ENCODE measurements at places on chromosomes 13 and 19.

DNA sequence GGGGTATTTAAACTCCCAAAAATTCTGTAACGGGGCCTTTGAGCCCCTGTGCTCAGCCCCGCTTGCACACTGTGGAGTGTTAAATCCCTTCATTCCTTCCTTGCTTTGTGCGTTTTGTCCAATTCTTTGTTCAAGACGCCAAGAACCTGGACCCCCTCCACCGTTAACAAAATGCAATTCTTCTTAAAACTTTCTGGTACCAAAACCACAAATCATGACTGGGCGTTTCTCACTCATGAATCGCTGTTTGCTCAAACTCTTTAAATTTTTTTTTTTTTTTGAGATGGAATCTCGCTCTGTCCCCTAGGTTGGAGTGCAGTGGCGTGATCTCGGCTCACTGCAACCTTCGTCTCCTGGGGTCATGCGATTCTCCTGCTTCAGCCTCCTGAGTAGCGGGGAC is 881 bp downstream of the ZNF20 start:
- no peak for DNase-seq

DNA sequence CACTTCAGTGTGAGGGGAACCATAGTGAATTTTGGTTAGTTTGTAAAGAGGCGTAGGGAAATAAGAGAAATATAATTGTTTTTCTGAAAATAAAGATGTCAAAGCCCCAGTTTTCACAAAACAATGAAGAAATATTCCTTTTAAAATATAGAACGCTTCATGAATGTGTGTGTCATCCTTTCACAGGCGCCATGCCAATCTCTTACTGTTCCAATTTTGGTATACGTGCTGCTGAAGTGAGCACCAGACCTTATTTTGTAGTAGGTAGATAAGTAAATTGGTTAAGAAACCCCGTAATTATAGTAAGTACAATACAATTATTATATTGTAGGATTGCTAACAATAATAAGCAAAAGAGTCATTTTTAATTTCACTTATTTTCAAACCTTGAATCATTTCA is 43.3 kb downstream of the NAA16 start:
- no peak for DNase-seq

DNA sequence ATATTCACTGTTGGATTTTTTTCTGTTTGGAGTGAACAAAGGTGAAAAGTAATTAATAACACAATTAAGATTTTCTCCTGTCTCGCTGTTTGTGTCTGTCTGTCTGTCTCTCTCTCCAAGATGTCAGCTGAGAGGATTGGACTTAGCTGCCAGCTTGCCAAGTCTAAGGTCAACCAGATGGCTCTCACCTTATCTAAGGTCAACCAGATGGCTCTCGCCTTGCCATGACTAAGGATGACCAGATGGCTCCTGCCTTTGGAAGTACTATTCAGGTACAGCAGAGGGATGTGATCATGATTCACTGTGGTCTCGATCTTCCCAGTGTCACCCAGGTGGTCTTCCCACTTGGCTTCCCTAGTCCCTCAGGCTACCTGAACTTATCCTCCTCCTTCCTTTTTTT is 1436.4 kb downstream of the UQCRFS1 start:
- DNase-seq = no peak

DNA sequence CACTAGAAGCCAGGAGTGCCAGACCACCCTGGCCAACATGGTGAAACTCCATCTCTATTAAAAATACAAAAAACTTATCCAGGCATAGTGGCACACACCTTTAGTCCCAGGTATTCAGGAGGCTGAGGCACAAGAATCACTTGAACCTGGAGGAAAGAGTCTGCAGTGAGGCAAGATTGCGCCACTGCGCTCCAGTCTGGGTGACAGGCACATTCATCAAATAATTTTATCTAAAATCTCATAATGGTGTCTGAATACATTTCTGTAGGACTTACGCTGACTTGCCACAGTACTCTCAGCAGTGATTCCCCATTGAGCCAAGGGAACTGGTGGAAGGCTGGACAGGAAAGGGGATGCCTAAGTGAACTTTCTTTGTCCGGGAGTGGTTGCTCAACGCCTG is 4.3 kb upstream of the ZNF28 start:
- no peak for DNase-seq

GRCh38 chr13:44543369-44543768 is 32.8 kb downstream of the TSC22D1 start:
- no peak for DNase-seq

GRCh38 chr13:34591900-34592529 is 350.1 kb upstream of the NBEA start:
- DNase-seq = no peak

DNA sequence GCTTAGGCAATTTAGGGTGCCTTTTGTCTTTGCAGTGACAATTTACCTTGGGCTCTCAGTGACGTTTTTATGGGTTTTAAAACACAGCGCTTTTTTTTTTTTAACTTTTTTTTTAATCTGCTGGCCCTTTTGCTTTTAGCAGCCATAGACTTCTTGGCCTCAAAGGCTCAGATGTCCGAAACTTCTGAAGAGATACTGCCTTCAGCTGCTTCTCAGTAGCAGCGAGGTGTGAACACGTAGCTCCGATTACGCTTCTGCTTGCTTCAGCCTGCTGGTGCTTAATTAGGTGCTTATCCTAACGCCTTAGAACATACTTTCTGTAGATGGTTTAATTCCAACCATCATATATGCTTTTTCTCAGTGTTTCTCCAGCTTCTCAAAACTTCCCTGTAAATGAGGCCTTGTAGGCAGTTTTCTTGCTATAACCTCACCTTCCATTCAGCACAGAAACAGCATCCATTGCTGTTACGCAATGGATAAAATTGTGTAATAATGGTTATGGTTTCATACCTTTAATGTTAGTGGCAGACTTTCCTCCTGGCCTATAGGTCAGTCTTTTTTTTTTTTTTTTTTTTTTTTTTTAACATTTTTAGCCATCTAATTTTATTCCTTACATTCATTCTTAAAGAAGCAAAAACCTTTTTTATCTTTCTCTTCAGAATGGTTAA is 723.9 kb downstream of the GPC5 start:
- no peak for DNase-seq

GRCh38 chr13:38012096-38012495 is 142.5 kb upstream of the TRPC4 start:
- DNase-seq = no peak

DNA sequence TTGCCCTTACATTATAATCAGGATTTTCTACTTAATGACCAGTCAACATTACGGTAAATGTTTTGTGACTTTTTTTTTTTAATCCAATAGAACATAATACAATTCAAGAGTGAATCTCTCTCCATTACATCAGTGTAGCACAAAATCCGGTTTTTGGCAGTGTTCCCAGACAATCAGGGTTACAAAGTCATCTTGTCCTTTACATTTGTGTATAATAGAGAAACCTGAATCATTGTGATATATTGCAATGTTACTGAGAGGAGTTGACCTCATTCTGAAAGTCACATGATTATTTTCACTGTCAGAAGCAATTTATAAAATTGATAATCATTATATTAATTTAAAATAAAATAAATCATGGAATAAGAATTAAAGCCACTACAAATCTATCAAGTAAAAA is 1346.0 kb upstream of the SPRY2 start:
- DNase-seq = no peak

DNA sequence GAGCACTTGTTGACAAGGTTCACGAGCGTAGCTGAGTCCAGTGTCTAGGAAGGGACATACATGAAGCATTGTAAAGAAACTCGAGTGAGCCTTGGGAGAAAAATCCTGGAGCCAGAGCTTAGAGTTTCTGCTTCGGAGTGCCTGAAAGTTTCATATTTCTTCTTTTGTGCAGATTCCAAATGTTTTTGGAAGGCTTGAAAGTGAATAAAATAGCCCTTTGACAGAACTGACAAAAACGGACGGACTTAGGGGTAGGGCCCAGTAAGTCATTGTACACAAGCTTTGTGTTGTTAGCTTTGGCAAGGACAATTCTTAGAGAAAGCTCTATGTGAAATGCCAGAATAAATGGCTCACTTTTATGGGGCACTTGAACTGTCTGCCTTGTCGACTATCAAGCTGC is 2.8 kb downstream of the RNF113B start:
- DNase-seq = no peak

DNA sequence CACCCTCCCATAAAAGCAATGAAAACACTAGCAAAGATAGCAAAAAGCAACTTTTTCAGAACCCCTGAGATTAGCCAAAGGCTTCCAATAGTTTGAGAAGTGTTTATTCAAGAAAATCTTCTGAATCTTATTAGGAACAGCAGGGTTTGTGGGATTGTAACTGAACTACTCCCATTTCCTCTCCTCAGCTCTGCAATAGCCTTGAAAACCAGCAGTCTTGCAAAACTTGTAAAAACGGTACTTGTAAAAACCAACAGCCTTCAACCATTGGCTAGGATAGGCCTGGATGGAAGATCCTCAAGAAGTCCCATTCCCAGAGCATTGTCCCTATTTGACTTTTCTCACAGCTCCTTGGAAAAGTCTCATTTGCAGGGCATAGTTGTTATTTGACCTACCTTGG is 12.1 kb downstream of the RNASEH2B start:
- no peak for DNase-seq

All from NCI-H146 (cell line).